ENCODE measurements at places on chromosomes 2 and 18.

DNA sequence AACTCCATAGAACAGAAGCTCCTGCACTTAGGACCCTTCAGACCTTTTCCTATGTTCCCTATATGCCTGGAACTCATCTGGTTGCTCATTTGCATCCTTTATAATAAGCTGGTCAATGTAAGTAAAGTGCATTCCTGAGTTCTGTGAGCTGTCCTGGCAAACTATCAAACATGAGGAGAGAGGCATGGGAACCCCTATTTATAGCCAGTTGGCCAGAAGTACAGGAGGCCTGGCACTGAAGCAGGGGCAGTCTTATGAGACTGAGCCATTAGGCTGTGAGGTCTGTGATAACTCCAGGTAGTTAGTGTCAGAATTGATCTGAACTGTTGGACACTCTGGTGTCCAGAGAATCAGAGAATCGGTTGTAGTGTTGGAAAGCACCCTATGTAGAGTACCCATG is 88.4 kb downstream of the EHD3 start:
- no peak for DNase-seq

GRCh38 chr18:23523429-23524212 is 20.3 kb downstream of the RMC1 start:
- DNase-seq = no peak

GRCh38 chr2:65550246-65550645 is 117.8 kb upstream of the SPRED2 start:
- DNase-seq = no peak

GRCh38 chr2:207244971-207245925 is 79.5 kb upstream of the KLF7 start:
- DNase-seq = no peak

GRCh38 chr2:10009811-10010781 is 33.3 kb upstream of the KLF11 start:
- no peak for DNase-seq

DNA sequence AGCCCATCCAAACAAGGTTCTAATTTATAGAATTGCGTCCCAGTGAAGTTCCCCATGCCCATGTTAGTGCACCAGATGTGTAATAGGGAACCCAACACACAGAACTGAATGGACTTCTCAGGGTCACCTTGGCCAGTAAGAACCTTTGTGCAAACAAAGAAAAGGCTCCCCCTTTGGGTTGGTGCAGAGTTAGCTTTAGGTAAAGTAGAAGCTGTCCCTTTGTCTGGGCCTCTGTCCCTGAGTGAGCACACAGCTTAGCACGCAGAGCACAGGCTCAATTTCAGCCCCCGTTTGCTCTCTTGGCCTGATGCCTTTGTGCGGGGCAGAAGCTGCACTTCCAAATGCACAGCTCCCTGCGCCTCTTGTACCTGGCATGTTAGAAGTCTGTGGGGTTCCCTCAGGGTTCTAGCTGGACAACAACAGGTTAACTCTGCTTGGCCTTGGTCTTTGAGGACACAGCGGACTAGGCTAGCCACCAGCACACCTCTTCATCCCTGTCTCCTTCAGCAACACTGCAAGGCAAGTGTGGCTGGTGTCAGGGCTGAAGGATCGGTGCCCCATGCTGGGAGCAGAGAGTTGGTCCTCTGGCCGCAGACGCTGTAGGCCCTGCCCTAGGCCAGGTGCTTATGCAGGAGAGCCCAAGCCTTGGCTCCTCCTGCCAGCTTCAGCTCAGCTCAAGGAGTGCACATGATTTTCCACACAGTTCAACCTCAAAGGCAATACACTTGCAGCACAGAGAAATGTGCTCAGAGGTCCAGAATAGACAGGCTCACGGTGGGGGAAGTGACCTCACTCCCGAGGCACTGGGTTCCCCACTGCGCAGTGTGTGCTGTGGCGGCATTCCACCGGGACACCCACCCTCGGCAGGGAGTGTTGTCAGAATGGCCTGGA is 73.3 kb upstream of the FOSL2 start:
- no peak for DNase-seq

DNA sequence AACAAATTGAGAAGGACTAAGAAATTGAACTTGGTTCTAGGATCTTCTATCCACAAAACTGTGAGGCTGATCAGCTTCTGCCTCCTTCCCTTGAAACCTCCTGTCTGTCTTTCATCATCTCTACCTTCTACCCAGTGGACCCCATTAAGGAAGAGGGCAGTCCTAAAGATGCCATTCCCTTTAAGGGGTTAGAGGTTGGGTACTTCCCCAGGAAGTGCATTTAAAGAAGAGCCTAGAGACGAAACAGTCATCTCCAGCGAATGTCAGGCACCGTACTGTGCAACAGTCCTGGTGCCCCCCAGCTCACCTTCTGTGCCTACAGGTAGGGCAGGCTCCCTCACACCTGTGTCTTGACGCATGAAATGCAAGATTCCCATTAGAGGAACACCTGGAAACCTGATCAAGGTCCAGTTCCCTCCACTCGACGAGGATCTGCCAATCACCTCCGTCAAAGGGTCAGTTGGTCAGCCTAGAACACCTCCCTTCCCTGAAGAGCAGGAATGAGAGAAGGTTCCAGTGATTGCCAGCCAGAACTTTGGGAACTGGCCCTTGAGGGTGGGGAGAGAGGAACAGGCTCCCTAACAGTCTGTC is 20.9 kb downstream of the LOXHD1 start:
- DNase-seq = no peak

Data from activated CD4-positive, CD25-positive, alpha-beta regulatory T cell treated with anti-CD3 and anti-CD28 coated beads, Interleukin-2, amount 50 U/mL, for 72 hours (primary cell).